ENCODE measurements at places on chromosomes 12 and 14.

DNA sequence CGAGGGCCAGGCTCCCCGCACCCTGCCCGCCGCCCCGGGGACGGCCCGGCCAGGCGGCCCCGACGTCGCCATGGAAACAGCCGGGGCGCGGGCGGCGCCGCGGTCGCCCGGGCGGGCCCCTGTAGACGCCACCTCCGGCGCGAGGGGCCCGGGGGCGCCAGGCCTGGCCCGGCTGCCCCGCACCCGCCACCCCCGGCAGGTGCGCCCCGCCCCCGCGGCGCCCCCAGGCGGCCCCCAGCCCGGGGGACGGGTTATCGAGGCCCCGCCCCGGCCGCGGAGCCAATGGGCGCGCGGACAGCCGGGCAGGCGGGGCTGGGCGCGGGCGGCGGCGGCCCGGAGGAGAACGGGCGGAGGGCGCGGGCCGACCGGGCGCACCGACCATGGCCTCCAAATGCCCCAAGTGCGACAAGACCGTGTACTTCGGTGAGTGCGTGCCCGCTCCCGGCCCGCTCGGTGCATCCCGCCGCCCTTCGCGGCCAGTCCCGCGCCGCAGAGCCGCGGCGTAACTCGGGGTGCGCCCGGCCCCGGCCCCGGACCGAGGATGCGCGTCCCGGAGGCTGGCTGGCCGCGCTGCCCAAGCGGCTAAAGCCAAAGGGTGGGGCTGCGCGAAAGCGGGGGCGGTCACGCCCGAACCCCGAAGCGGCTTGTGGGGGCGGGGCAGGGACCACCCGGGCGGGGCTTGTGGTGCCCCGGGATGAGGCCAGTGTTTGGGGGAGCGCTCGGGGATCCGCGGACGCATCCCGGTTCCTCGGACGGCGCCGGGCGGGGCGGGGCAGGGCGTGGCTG, at the start of gene CRIP2:
TSS of gene CRIP2 (plus strand) at position 339 of the 786 bp plus-strand sequence. CDS start at position 381, 42 bp downstream.
- DNase-seq, result no peak

- no peak for DNase-seq
These were observed 4.7 kb upstream of the ITGB7 start for GRCh38 chr12:53211476-53212381.

DNA sequence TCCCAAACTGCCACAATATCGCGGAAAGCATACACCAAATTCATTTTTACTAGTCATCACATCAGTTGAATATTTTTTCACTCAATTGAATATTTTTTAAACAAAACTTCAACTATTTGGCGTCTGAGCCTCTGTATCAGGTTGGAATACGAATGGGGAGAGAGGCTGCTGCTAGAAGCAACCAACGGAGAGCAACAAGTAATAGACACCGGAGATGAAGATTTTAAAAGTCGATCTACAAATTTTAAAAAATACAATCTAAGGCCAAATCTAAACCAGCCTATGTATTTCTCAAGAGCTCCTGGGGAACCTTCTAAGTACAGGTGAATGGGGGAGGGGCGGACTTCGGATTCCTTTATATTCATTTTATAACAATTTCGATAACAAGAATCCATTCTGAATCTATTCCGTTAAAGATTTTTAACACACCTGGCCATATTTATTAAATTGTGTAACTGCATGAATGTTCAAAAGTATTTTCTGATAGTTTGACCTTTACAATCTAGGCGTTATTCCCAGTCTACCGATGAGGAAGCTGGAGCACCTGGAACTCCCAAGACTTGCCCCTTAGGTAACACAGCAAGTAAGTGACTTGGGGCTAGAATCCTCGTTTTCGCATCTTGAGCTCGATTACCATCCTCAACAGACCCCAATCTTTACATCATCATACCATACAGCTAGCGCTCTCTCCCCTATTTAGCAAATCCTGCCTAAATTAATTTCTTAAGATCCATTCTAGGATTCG, 1.2 kb downstream of the GNPNAT1 start:
- no peak for DNase-seq

DNA sequence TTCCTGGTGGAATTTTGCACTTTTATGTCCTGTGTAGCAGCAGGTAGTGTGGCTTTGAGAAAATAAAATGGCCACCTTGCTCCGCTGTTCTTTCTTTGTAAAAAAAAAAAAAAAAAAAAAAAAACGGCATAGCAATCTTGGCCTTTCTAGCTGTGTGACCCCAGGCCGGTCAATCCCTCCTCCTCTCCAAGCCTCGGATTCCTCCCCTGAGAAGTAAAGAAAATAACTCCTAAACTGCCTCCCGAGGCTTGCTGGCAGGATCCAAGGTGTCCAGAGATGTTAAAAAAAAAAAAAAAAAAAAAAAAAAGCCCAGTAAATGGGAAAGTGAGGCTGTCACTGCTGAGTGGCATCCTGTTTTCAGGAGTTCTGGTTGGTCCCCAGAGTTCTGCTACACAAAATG, 23.9 kb upstream of the MAP1LC3B2 start:
- no peak for DNase-seq

DNA sequence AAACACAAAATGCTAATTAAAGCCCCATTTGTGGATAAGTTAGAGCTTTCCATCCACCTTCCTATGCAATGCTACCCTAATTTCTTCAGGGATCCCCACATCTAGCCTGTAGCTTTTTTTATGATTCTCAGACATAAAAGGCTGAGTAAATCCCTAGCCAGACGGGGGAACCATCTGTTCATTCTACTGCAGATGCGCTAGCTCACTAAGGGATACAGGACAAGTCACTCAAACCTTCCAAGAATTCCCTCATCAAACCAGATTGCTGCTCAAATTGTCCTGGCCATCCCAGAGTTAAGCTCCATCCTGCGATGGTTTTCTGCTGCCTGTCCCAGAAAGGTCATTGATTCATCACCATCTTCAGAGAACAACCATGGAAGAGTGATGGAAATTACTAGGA, 56.7 kb downstream of the MYRFL start:
- no peak for DNase-seq

- no peak for DNase-seq
These were observed 38.1 kb downstream of the BBS10 start for GRCh38 chr12:76310110-76310509.

- DNase-seq, result no peak
These were observed 24.5 kb upstream of the ARID2 start for GRCh38 chr12:45704968-45705367.

All from natural killer cell treated with Interleukin-12 subunit alpha and Interleukin-12 subunit beta and Interleukin-15 and Interleukin-18, amount 100 ng/mL, for 72 hours (primary cell).